ENCODE measurements at places on chromosomes 5 and 9.

- no peak for DNase-seq
Observed at GRCh38 chr5:128869970-128870369, 95.3 kb upstream of the SLC27A6 start.

DNA sequence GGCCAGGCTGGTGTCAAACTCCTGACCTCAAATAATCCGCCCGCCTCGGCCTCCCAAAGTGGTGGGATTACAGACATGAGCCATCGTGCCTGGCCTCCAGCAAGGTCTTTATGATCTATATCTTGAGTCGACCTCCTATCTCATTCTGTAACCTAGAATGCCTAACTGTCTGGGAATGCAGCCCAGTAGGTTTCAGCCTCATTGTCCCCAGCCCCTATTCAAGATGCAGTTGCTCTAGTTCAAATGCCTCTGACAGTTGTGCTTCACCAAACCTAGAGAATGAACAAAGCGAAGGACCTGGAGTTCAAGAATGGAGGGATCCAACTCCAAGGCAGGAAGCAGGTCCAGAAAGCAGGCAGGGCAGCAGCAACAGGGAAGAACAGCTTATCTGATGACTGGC, 30.8 kb downstream of the GLRX start:
- DNase-seq: no peak

GRCh38 chr5:96745844-96746531, 61.8 kb downstream of the ERAP1 start:
- DNase-seq: no peak

- DNase-seq: no peak
Observed at GRCh38 chr9:136438548-136439480, 831 bp downstream of the INPP5E start.

DNA sequence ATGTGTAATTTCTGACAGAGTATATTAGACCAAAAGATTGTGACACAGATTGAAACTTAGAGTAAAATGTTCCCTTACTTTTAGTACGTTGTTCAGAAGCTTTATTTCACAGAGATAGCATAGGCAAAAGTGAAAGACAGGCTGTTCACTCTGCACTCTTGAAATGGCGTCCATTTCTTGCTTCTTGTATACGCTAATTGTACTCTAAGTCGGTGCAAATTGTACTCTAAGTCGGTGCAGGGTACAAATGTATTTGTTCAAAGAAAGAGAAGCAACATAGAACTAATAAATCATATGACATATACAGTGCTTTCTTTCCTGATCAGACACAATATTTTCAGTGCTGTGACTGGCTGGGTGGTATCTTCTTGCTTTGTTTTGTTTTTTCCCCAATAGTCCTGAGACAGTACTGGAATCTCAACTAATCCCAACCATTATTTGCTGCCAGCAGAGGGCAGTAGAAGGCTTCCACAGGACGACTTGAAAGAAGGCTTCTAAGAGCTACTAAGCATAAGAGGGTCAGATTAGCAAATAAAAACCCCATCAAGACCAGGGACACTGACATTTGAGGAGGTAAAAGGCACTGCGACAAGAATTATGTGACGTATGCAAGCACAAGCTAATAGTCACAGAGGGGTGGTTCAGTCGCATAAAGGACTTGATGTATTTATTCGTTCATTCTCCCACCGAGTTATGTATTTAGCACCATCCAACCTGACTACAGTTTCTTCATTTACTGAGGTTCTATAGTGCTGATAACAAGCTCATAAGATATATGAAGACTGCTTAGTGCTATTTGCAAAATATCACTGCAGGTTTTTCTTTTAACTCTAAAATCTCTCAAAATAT, 831.8 kb downstream of the TAF11L14 start:
- DNase-seq: peak; percentile 17

DNA sequence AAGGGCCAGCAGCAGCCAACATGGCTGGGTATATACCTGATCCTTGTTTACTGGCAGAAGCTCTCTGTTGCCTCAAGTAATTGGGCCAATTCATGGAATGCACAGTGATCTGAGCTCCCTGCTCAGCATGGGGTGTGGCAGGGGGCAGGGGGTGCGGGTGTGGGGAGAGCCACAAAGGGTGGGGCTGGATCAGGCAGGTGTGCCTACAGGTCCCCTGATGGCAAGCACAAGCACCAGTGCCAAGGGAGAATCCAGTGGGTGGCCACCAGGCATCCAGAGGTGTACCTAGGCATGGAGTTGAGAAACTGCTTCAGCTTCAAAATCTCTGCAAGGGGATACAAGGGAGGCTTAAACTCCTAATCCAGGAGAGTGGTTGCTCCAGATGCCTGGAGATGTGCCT, 235.8 kb upstream of the TLE4 start:
- DNase-seq: no peak

- no peak for DNase-seq
Observed at GRCh38 chr5:132291026-132291425, 3.2 kb upstream of the SLC22A4 start.

DNA sequence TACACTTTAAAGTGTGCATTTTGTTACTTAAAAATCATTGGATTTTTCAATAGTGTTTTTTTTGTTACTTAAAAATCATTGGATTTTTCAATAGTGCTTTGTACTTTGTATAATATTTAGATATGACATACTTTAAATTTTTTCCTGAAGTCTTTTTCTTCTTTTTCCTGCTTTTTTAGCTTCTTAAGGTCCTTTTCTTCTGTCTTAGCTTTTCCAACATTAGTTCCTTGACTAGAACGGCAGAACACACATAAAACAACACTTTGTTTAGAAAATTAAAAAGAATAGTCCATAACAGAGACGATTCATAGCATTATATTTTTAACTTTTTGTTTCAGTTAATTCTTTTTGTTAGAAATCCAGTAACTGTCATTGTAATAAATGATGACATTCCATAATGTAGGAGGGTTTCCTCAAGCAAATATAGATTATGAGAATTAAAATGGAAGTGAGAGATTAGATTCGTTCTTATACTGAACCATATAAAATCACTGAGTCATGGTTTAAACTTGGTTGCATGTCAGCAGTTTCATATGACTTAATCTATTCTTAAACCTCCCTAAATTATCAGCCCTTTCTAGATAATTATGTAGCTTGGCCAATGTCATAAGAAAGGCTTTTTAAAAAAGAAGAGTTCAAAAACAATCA, 45.3 kb upstream of the RICTOR start:
- DNase-seq: no peak

DNA sequence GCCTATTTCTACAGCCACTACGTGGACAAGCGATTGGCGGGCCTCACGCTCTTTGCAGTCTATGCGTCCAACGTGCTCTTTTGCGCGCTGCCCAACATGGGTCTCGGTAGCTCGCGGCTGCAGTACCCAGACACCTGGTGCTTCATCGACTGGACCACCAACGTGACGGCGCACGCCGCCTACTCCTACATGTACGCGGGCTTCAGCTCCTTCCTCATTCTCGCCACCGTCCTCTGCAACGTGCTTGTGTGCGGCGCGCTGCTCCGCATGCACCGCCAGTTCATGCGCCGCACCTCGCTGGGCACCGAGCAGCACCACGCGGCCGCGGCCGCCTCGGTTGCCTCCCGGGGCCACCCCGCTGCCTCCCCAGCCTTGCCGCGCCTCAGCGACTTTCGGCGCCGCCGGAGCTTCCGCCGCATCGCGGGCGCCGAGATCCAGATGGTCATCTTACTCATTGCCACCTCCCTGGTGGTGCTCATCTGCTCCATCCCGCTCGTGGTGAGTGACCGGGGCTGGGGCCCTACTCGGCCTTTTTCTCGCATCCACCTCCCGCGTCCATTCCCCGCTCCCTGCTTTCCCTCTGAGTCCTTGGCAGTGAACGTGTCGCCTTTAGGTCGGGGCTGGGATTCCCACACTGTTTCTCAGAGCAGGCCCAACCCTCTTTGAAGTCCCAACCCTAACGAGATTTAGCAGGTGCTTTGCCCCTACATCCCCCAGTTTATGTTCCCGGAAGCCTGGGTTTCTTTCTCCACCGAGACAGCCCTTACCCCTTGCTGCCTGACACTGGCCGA, 1.8 kb downstream of the PTGER4 start:
- DNase-seq: no peak

- no peak for DNase-seq
Observed at GRCh38 chr9:36566813-36567221, 5.9 kb upstream of the MELK start.

DNA sequence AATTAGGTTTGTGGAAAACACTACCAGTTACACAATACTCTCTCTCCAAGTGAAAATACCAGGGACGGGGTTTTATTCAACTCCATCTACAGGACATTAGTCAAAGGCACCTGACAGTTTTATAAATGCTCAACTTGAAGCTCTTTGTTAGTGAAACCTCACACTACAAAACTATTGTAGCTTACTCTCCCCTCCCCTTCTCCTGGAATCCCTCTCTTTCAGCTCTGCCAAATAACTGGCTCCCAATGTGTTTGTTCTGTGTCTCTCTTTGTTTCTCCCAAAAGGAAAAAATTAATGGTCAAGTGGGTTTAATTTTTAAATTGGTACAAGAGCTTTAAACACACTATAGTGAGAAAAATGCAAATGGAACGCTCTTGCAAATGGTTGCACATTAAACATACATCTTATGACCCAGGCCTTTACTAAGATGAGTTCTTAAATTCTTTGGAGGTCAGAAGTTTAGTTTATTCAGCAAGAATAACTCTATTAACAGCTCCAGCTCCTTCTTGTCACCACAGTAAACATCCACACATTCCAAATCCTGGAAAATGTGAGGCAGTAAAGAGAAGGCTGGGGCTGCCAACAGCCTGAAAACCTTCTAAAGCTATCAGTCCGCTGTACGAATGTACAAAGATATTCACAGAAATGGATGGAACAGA, 48.4 kb downstream of the ZNF608 start:
- DNase-seq: no peak

GRCh38 chr9:37929441-37929895, 25.5 kb upstream of the SLC25A51 start:
- DNase-seq: no peak

DNA sequence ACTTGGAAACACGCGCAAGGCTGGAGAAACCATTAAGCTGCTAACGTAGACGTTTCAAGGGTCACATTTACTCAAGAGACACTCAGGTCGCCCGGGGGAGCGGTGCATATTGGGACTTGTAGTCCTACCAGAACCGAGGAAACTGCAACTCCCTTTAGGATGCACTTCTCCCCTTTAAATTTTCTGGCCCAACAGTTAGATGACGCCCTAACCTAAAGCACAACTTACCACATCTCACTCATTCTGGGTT, 384 bp upstream of the DMXL1 start:
- DNase-seq: no peak

DNA sequence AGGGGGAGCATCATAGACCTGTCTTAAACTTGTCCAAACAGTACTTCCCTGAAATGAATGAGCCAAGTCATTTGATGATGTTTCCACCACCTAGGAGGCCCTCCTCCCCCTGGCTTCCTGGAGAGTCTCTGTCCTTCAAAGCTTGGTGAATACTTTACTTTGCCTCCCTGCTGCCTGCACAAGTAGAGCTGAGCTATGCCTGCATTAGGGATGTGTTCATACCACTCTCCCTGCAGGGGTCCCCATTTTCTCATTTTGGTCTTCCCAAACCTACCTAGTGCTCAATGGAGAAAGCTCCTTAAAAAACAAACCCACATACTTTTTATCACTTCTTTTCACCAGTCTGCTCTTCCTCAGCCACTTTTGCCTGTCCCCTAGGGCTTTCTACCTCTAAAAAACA, 7.7 kb downstream of the CCNI2 start:
- DNase-seq: no peak
